ENCODE measurements at places on chromosomes 5 and 9. TPM values are rescaled to one million over a fixed set of nuclear protein-coding genes. Genes with fewer than 3 reads are reported as not detected.

GRCh38 chr9:18075253-18075952, 398.6 kb upstream of the ADAMTSL1 start:
- no peak overlapping the region for H3K27ac ChIP-seq
- H3K4me3 ChIP-seq: no peak overlapping the region
- H3K36me3 ChIP-seq: no peaks in the 10 kb centered on the region
- no peak for DNase-seq
- no peaks in the 10 kb centered on the region for H3K4me1 ChIP-seq

- H3K27ac ChIP-seq: no peak overlapping the region
- DNase-seq: no peak
- no peaks in the 10 kb centered on the region for H3K36me3 ChIP-seq
- H3K4me1 ChIP-seq: no peaks in the 10 kb centered on the region
- no peak overlapping the region for H3K4me3 ChIP-seq
These were observed 1.9 kb upstream of the QRFP start for GRCh38 chr9:130898552-130898852.

DNA sequence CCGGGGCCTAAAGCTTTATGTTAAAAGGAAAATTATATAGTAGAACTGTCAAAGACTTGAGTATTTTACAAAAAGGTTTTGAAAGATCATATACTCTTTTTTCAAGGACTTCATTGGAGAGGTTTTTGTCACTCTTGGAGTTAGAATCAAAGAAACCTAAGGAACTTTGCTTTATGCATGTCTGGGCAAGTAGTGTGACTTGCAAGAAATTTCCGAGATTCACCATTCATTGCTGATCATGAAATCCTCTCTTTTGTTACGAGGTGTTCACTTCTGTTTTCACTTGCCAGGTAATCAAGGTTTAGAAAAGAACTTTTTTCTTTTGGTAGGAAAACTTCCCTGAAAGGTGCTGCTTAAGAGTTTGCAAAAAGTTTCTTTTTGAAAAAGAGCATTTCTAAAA, 64.8 kb downstream of the NUP214 start:
- no peak overlapping the region for H3K27ac ChIP-seq
- no peak overlapping the region for H3K4me3 ChIP-seq
- no peak for DNase-seq
- no peaks in the 10 kb centered on the region for H3K36me3 ChIP-seq

GRCh38 chr9:75892216-75892911, 1.9 kb downstream of the PCSK5 start:
- H3K36me3 ChIP-seq: no peaks in the 10 kb centered on the region
- no peaks in the 10 kb centered on the region for H3K27me3 ChIP-seq
- peaks cover 22% of the 10 kb centered on the region for H3K4me1 ChIP-seq
- H3K27ac ChIP-seq: no peak overlapping the region
- DNase-seq: no peak
- H3K4me3 ChIP-seq: peak overlapping the region; percentile 70

GRCh38 chr5:75672616-75673015, 44.6 kb downstream of the POC5 start:
- peaks cover 11% of the 10 kb centered on the region for H3K4me1 ChIP-seq
- no peak for DNase-seq
- H3K36me3 ChIP-seq: peaks cover 5% of the 10 kb centered on the region
- H3K27ac ChIP-seq: no peak overlapping the region
- H3K27me3 ChIP-seq: no peaks in the 10 kb centered on the region
- H3K4me3 ChIP-seq: no peak overlapping the region

DNA sequence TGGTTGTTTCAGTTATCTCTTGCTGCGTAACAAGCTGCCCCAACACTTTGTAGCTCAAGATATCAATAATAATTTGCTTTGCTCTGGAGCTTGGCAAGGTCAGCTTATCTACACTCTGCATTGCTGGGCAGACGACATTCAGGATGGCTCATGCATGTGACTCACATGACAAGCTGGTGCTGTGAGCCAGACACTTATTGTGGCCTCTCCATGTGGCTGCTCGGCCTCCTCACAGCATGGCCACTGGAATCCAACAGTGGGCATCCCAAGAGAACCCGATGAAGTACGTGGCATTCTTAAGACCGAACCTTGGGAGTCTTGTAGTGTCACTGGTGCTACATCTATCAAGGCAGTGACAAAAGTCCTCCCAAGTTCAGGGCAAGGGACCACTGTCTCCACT, 94.2 kb upstream of the MVB12B start:
- no peaks in the 10 kb centered on the region for H3K4me1 ChIP-seq
- H3K27ac ChIP-seq: no peak overlapping the region
- H3K36me3 ChIP-seq: no peaks in the 10 kb centered on the region
- no peak for DNase-seq
- no peak overlapping the region for H3K4me3 ChIP-seq
- no peaks in the 10 kb centered on the region for H3K27me3 ChIP-seq

DNA sequence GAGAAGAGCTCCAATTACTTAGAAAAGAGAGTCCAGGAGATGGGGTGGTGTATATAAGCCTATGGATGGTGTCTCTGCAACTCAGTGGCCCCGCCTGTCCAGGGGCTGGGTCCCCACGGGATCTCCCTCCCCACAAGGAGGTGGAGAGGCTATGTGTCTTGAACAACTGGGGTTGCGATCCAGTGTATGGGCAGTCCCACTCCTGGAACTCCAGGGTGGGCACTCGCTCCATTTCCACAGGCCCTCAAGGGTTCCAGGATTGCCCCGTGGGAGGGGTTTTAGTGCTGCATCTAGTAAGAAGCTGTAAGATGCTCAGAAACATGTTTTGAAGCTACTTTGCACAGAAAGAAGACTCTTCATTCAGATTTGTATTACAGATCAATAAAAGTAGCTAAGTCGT, 558 bp upstream of the SMAD5 start:
- no peaks in the 10 kb centered on the region for H3K4me1 ChIP-seq
- H3K4me3 ChIP-seq: peak overlapping the region; percentile 59
- no peaks in the 10 kb centered on the region for H3K36me3 ChIP-seq
- no peak overlapping the region for H3K27ac ChIP-seq

DNA sequence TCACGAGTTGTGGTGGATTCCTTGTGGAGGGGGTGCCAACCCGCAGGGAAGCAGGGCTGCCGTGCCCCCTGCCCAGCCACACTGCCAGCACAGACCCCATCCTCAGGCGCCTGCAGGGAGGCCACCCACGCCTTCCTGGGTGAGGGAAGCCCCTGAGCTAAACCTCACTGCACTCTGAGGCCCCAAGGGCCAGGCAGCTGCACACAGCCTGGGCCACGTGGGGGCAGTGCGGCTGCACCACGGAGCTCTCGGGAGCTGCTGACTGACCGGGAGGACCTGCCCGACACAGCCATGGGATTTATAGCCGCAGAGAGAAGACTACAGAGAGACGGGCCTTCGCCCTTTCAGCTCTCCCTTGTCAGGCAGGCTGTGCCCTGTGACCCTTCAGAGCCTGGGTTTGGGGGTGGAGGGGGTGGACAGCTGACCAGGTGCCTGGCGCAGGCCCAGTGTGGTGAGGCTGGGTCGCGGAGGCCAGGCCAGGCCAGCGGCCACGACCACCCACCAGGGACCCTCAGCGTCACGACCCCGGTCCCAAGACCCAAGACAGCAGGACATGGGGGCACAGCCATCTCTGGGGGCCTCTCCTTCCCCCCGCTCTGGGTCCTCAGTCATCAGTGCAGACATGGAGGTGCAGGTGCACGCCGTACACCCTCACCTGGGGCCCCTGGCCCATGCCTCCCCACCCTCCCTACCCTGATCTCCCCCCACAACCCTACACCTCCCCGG, 4.3 kb upstream of the AHRR start:
- peaks cover 46% of the 10 kb centered on the region for H3K36me3 ChIP-seq
- no peak overlapping the region for H3K27ac ChIP-seq
- H3K4me3 ChIP-seq: no peak overlapping the region
- H3K4me1 ChIP-seq: no peaks in the 10 kb centered on the region

GRCh38 chr9:69486498-69486897, 161.5 kb downstream of the ENTREP1 start:
- no peak overlapping the region for H3K4me3 ChIP-seq
- no peak overlapping the region for H3K27ac ChIP-seq
- H3K4me1 ChIP-seq: no peaks in the 10 kb centered on the region
- no peak for DNase-seq

GRCh38 chr9:15372455-15372854, 50.2 kb upstream of the SNAPC3 start:
- no peaks in the 10 kb centered on the region for H3K4me1 ChIP-seq
- H3K27ac ChIP-seq: no peak overlapping the region
- no peak for DNase-seq

DNA sequence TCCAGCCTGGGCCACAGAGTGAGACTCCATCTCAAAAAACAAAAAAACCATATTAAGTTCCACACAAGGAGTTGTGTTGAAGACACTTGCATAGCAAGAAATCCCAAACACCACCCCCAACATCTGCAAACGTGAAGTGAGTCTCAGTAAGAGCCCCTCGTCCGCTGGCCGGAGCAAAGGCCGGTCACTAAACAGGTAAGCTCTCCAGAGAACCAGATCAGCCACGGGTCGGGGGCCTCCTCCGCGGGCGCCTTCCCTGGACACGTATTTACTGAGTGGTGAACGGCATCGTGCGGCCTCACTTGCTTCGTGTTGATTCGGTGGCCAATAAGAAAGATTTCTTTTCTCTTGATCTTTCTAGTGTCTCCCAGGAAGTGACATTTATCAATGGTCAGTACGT, 93.6 kb downstream of the MRPL36 start:
- no peak overlapping the region for H3K27ac ChIP-seq
- H3K27me3 ChIP-seq: no peaks in the 10 kb centered on the region
- no peak overlapping the region for H3K4me3 ChIP-seq
- DNase-seq: no peak
- H3K4me1 ChIP-seq: no peaks in the 10 kb centered on the region
- no peaks in the 10 kb centered on the region for H3K36me3 ChIP-seq

- peak; percentile 27 for DNase-seq
- H3K36me3 ChIP-seq: no peaks in the 10 kb centered on the region
- H3K27me3 ChIP-seq: no peaks in the 10 kb centered on the region
- H3K4me1 ChIP-seq: no peaks in the 10 kb centered on the region
These were observed 42.1 kb downstream of the CXXC5 start for GRCh38 chr5:139690064-139690802.

GRCh38 chr5:169147534-169147933, 153.4 kb downstream of the SLIT3 start:
- no peak overlapping the region for H3K27ac ChIP-seq
- no peaks in the 10 kb centered on the region for H3K36me3 ChIP-seq
- DNase-seq: no peak
- no peak overlapping the region for H3K4me3 ChIP-seq
- no peaks in the 10 kb centered on the region for H3K4me1 ChIP-seq

GRCh38 chr5:162274679-162275078, 207.1 kb downstream of the GABRG2 start:
- no peak overlapping the region for H3K4me3 ChIP-seq
- H3K36me3 ChIP-seq: no peaks in the 10 kb centered on the region
- no peaks in the 10 kb centered on the region for H3K4me1 ChIP-seq
- H3K27me3 ChIP-seq: no peaks in the 10 kb centered on the region
- no peak for DNase-seq

DNA sequence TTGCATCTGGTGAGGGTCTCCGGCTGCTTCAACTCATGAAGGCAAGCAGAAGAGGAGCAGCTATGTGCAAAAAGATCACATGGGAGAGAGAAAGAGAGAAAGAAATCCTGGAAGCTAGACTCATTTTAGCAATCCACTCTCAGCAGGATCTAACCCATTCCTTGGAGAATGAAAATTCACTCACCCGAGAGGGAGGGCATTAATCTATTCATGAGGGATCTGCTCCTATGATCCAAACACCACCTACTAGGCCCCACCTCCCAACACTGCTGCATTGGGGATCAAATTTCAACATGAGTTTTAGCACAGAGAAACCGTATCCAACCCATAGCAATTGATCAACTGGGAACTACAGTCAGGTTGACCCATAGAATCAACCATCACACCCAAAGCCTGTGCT, 98.1 kb upstream of the SV2C start:
- DNase-seq: no peak
- no peaks in the 10 kb centered on the region for H3K36me3 ChIP-seq
- no peaks in the 10 kb centered on the region for H3K27me3 ChIP-seq
- H3K4me3 ChIP-seq: no peak overlapping the region

ZNF367 gene
- 1.7 TPM for polyA plus RNA-seq

SPINK4 gene
- not detected for polyA plus RNA-seq

NIM1K gene
- 0.46 TPM for polyA plus RNA-seq

TESK1 gene
- 7.1 TPM for polyA plus RNA-seq

Measured in naive thymus-derived CD4-positive, alpha-beta T cell (primary cell).